ENCODE measurements at places on chromosomes 3 and 15. TPM values are rescaled to one million over a fixed set of nuclear protein-coding genes. Genes with fewer than 3 reads are reported as not detected.

The GPR87 gene
- polyA plus RNA-seq: not detected

The SCN11A gene
- not detected for polyA plus RNA-seq

The CHRFAM7A gene
- polyA plus RNA-seq: 3.2 TPM

The LTK gene
- polyA plus RNA-seq: 0.48 TPM

The LYSMD4 gene
- 3.1 TPM for polyA plus RNA-seq

The MKRN2 gene
- polyA plus RNA-seq: 50.8 TPM

DNA sequence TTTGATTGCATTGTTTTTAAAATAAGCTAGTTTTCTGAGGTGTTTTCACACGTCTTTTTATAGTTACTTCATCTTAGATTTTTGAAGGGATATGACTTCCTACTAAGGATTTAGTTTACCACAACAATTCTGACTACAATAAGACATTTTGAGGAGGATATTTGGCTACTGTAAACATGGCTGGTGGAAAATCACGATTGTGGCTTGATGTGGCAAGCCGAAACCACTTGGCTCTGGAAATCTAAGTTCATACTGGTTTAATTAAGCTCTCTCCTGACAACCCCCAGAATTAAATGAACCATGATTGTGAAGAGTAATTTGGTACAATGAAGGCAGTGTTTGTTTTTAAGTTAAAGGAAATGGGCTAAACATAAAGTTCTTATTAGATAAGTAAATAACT, 30.8 kb downstream of the ST3GAL6 start:
- H3K4me1 ChIP-seq: no peaks in the 10 kb centered on the region
- DNase-seq: no peak
- no peaks in the 10 kb centered on the region for H3K27me3 ChIP-seq
- H3K27ac ChIP-seq: no peak overlapping the region
- no peaks in the 10 kb centered on the region for H3K36me3 ChIP-seq
- H3K4me3 ChIP-seq: no peak overlapping the region

DNA sequence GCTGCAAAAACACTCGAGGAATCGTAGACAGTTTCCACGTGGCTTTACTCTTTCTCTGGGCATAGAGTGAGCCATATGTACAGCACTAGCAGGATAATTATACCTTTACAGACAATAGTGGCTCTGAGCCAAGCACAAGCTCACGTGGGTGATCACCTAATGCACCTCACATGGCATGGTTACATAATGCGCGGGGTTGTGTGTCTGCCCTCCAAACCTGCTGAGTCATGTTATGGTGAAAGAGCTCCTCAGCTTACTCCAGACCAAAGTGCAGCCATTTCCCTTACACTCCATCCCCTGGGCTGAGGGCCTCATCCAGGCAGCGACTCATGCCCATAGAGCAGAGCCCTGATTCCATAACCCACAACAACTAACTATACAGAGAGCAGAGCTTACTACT, 1458.4 kb upstream of the CADM2 start:
- H3K27ac ChIP-seq: no peak overlapping the region
- H3K4me3 ChIP-seq: no peak overlapping the region
- peaks cover under 1% of the 10 kb centered on the region for H3K36me3 ChIP-seq
- H3K4me1 ChIP-seq: no peaks in the 10 kb centered on the region
- no peak for DNase-seq

- peak overlapping the region; percentile 64 for H3K27ac ChIP-seq
- no peak overlapping the region for H3K4me3 ChIP-seq
- H3K4me1 ChIP-seq: peaks cover 43% of the 10 kb centered on the region
- no peak for DNase-seq
- peaks cover 7% of the 10 kb centered on the region for H3K36me3 ChIP-seq
These were observed 37.2 kb downstream of the SLC6A6 start for GRCh38 chr3:14439501-14440167.

- no peak overlapping the region for H3K4me3 ChIP-seq
- DNase-seq: no peak
- peaks cover 7% of the 10 kb centered on the region for H3K27me3 ChIP-seq
These were observed 9.8 kb upstream of the LRRC34 start for GRCh38 chr3:169822540-169822939.

- DNase-seq: no peak
- no peaks in the 10 kb centered on the region for H3K4me1 ChIP-seq
- no peaks in the 10 kb centered on the region for H3K36me3 ChIP-seq
- H3K27me3 ChIP-seq: peaks cover 1% of the 10 kb centered on the region
These were observed 381.2 kb downstream of the GABRB3 start for GRCh38 chr15:26391567-26392194.

- H3K27me3 ChIP-seq: no peaks in the 10 kb centered on the region
- peaks cover 55% of the 10 kb centered on the region for H3K4me1 ChIP-seq
- DNase-seq: no peak
- peaks cover 54% of the 10 kb centered on the region for H3K36me3 ChIP-seq
These were observed 85.5 kb downstream of the TGFBR2 start for GRCh38 chr3:30691944-30692343.

GRCh38 chr3:65597226-65597951, 441.3 kb downstream of the MAGI1 start:
- DNase-seq: no peak
- no peaks in the 10 kb centered on the region for H3K4me1 ChIP-seq
- no peak overlapping the region for H3K27ac ChIP-seq
- no peaks in the 10 kb centered on the region for H3K36me3 ChIP-seq
- H3K27me3 ChIP-seq: peaks cover 2% of the 10 kb centered on the region

DNA sequence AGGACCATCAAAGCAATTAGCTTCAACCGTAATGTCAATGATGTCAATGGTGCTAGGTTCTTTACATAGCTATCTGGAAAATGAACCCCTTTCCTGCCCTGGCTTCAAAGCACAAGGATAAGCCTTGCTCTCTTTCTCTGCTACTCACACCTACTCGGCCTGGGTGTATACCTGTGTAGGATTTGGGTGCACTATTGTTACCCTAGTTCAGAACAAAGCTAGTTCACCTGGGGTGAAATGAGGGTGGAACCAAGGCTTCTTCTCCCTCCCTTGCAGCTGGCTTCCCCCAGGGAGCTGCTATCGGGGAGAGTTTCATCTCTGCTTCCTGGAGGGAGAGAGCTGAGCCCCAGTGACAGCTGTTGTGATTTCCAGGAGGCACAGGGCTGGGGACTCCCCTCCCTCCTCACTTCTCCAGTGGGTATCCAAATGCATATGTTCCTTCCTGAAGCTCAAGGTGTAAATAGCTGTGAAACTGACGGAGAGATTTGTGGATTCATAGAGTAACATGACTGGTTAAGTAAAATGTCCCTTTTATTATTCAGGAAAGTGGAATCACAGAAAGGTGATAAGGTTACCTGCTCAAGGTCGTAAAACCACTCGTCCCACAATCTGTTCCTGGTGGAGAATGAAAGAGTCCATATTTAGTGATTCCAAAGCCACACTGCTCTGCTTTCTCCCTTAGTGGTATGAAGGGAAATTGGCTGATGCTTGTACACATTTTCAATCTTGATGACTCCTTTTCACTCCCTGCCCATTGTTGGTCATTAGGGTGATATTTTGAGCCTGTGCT, 11.8 kb upstream of the C3orf70 start:
- H3K4me1 ChIP-seq: no peaks in the 10 kb centered on the region
- DNase-seq: no peak
- peaks cover under 1% of the 10 kb centered on the region for H3K27me3 ChIP-seq
- no peak overlapping the region for H3K27ac ChIP-seq

- H3K4me3 ChIP-seq: no peak overlapping the region
- no peaks in the 10 kb centered on the region for H3K27me3 ChIP-seq
- no peak overlapping the region for H3K27ac ChIP-seq
- no peak for DNase-seq
- peaks cover 4% of the 10 kb centered on the region for H3K36me3 ChIP-seq
- no peaks in the 10 kb centered on the region for H3K4me1 ChIP-seq
These were observed 3.6 kb downstream of the ADAMTSL3 start for GRCh38 chr15:83657549-83657948.

GRCh38 chr3:191329654-191330529, at the start of gene UTS2B:
Gene UTS2B (minus strand): TSS chr3:191330526. CDS start chr3:191282189, 48,337 bp downstream.
- H3K27ac ChIP-seq: peak within 1 kb of the TSS; percentile 74
- peak within 1 kb of the TSS; percentile 89 for H3K4me3 ChIP-seq
- no peak for DNase-seq
- H3K4me1 ChIP-seq: peaks cover 37% of the 10 kb centered on the region

DNA sequence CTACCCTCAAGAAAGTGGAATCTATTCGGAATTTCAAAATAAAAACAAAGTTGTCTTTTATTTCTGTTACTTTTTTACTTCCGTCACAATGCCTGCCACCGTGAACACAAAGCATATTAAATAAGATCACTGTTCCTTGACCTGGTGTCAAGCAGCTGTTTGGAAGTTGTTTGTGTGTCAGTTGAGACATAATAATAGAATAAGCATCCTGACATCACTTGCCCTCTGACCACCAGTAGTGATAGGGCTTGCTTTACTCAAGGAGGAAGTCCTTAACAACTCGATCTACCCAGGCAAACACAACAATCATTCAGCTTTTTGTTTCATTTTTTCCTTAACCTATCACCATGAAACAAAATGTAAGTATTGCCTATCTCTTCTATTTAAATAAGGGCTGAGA, 454.4 kb upstream of the RASGRP1 start:
- no peak for DNase-seq
- no peaks in the 10 kb centered on the region for H3K36me3 ChIP-seq
- H3K27ac ChIP-seq: no peak overlapping the region
- peaks cover 14% of the 10 kb centered on the region for H3K27me3 ChIP-seq
- H3K4me3 ChIP-seq: no peak overlapping the region

GRCh38 chr15:98964466-98965133, 43.0 kb downstream of the PGPEP1L start:
- no peak for DNase-seq
- H3K27me3 ChIP-seq: peaks cover 12% of the 10 kb centered on the region
- no peak overlapping the region for H3K27ac ChIP-seq
- H3K4me1 ChIP-seq: peaks cover 18% of the 10 kb centered on the region

DNA sequence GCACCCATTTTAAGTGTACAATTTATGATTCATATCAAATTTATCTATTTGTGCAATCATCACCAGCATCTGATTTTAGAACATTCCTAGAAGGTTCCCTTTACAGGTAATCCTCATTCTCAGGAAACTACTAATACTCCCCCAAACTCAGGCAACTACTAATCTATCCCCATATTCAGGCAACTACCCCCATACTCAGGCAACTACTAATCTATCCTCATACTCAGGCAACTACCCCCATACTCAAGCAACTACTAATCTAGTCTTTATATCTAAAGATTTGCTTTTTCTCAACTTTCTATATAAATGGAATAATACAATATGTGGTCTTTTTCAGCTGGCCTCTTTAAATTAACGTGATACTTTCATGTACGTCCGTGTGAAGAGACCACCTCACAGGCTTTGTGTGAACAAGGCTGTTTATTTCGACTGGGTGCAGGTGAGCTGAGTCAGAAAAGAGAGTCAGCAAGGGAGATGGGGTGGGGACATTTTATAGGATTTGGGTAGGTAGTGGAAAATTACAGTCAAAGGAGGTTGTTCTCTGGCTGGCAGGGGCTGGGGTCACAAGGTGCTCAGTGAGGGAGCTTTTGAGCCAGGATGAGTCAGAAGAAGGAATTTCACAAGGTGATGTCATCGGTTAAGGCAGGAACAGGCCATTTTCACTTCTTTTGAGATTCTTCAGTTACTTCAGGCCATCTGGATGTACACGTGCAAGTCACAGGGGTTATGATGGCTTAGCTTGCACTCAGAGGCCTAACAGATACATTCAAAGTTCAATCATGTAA, 1444.5 kb upstream of the CADM2 start:
- H3K27me3 ChIP-seq: peaks cover 3% of the 10 kb centered on the region
- H3K4me1 ChIP-seq: no peaks in the 10 kb centered on the region
- no peak overlapping the region for H3K4me3 ChIP-seq

- DNase-seq: no peak
- no peaks in the 10 kb centered on the region for H3K27me3 ChIP-seq
- no peaks in the 10 kb centered on the region for H3K36me3 ChIP-seq
- H3K4me1 ChIP-seq: no peaks in the 10 kb centered on the region
- H3K27ac ChIP-seq: no peak overlapping the region
These were observed 602.2 kb upstream of the ALCAM start for GRCh38 chr3:104764496-104764895.

DNA sequence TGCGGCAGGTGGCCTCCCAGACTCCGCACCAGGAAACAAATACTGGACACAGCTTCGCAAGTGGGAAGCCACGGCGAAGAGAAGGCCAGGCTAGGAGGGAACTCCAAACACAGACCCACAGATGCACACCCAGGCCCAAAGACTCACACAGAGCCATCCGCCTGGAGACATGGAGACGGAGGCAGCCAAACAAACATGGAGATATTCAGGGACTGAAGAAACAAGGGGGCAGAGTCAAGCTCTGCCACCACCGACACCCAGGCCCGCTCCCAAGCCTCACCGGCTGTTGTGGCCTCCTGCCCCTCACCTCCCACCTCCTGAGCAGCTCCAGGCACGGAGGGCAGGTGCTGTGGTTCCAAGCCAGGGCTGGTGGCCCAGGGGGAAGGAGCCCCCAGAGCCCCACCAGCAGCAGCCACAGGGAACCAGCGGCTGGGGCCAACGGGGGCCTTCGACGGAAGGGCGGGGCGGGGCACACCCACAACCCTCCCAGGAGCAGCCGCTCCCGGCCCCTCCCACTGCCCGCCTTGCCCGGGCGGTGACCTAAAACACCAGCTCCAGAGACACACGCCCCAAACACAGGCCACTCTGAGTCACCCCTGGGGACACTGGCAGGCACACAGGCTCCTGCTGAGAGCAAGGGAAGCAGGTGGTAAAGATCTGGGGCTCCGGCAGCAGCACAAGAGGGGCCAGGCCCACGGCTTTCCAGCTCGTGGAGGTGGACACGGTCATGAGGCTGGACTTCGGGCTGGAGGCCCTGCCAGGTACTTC, 31.9 kb downstream of the TNK2 start:
- H3K36me3 ChIP-seq: no peaks in the 10 kb centered on the region
- no peak overlapping the region for H3K4me3 ChIP-seq
- no peaks in the 10 kb centered on the region for H3K4me1 ChIP-seq
- H3K27ac ChIP-seq: no peak overlapping the region

DNA sequence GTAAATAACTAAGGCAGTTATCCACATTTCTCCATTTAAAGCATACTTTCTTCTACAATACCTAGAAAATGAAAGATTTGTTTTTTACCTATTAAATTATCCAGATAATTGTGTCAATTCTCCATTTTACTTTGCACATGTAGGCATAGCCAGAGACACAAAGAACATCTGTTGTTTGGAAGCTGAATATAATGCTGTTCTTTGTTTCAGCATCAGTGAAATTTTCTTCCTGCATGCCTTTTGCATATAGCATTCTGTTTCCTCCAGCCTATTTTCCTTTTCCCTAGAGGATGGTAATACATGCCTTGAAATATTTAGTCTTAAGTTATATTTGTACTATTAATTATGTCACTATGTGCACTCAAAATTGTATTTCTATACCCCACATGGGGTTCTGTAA, 233.7 kb downstream of the CNTN6 start:
- H3K36me3 ChIP-seq: no peaks in the 10 kb centered on the region
- H3K27ac ChIP-seq: no peak overlapping the region
- DNase-seq: no peak
- H3K4me3 ChIP-seq: no peak overlapping the region
- H3K4me1 ChIP-seq: no peaks in the 10 kb centered on the region

DNA sequence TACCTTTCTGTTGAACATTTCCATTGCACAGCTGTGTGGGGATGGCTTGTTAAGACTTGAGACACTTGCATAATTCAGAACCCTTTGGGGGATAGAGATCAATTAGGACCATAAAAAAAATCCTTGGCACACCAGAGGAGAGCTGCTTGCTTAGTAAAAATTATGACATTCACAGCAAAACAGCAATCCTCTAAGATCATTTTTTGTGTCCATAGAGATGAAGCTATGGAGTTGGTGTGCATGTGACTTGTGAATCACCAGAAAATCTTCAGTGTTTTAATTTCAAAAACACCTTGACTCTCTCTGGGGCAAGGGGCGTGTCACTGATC, 7.7 kb downstream of the COL8A1 start:
- no peaks in the 10 kb centered on the region for H3K4me1 ChIP-seq
- DNase-seq: no peak
- no peak overlapping the region for H3K27ac ChIP-seq
- H3K4me3 ChIP-seq: no peak overlapping the region
- H3K27me3 ChIP-seq: no peaks in the 10 kb centered on the region

- peaks cover 43% of the 10 kb centered on the region for H3K4me1 ChIP-seq
- no peak for DNase-seq
- H3K27me3 ChIP-seq: peaks cover 8% of the 10 kb centered on the region
- H3K27ac ChIP-seq: peak overlapping the region; percentile 100
These were observed 1.2 kb upstream of the UBP1 start for GRCh38 chr3:33441225-33441976.

All from immature natural killer cell (primary cell).